NCI-H82 (cell line): ENCODE measurements at places on chromosomes 3 and 15.
A peak's percentile ranks its signal among the peaks of the same experiment; 100 is the strongest.

- DNase-seq, result peak; percentile 54
Observed at GRCh38 chr3:133475245-133476010, 75.6 kb downstream of the BFSP2 start.

DNA sequence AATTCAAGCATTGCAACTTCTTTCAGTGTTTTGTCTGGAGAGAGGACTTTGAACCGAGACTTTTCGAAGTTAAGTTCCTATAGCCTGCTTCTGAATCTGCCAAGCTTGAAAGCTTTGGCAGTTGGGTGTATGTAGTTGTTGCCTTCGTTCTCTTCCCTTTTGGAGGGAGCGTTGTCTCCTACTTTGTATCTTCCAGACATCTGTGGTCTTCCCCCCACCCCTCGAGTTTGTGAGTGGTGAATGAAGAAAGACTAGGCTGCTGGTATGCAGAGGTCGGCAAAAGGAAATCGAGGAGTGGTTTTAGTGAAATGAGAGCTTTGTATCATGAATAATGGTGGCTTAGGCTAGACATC lies 1.3 kb downstream of the CTNNB1 start:
- peak; percentile 16 for DNase-seq

DNA sequence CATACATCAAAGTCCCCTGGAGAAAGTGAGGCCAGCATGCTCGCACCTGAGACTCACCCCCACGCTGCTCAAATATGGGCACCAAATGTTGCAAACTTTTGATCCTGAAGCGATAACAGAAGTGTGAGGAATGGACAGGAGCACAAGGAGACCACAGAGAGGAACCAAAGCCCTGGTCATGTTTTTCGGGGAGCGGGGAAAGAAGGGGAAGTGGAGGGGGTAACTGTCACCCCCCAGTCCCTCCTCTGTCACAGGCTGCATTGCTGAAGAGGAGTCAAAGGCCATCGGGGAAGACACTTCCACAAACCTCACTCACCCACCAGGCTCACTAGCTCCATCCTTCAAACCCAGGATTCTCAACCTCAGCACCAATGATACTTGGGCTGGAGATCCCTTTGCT lies 182.4 kb downstream of the UACA start:
- DNase-seq, result no peak

- DNase-seq, result no peak
Observed at GRCh38 chr3:134681522-134681900, 30.7 kb upstream of the KY start.

GRCh38 chr3:123489400-123490004 lies 40.6 kb upstream of the ADCY5 start:
- peak; percentile 83 for DNase-seq

DNA sequence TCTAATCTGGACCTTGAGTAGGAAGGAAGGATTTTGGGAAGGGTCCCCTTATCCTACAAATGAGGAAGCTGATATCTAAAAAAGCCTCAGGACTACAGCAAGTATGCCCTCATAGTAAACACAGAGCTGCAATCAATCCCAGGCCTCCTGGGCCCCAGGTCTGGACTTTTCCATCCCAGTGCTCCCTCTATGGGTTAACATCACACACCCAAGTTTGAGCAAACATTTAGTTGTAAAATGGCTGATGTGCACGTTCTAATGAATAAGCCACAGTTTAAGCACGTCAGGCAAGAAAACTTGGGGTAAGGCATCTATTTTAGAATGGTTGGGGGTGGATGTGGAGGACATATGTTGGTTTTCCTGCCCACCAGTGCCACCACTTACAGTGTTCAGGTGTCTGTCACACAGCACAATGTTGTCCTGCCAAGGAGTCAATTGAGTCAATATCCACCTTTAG lies 44.3 kb upstream of the UBE2E1 start:
- peak; percentile 42 for DNase-seq

GRCh38 chr3:172717493-172718088 lies 6.7 kb upstream of the NCEH1 start:
- peak; percentile 12 for DNase-seq

- DNase-seq, result no peak
Observed at GRCh38 chr15:39110336-39110735, 470.5 kb upstream of the THBS1 start.

GRCh38 chr3:29426302-29427226 lies 145.7 kb downstream of the RBMS3 start:
- peak; percentile 2 for DNase-seq

GRCh38 chr15:83602021-83602420 lies 51.9 kb upstream of the ADAMTSL3 start:
- no peak for DNase-seq

- DNase-seq, result no peak
Observed at GRCh38 chr15:53836618-53837017, 77.2 kb upstream of the WDR72 start.

- DNase-seq, result peak; percentile 13
Observed at GRCh38 chr15:39444735-39445470, 136.0 kb upstream of the THBS1 start.

DNA sequence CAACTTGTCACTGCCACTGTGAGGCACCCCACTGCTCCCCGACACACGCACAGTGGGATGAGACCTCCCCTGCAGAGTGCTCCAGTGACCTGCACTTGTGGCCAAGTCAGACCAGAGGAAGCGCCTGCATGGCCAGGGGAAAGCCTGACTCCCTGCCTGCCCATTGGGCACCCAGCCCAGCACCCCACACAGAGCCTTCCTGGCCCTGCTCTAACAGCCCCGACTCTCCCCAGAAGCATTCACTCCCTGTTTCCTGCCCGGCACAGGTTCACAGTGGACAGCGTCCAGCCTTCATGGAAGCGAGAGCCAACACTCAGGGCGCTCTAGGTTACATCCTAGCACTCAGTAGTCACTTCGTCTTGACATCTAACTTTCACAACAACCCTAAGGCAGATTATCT lies 27.8 kb downstream of the RBPMS2 start:
- no peak for DNase-seq

DNA sequence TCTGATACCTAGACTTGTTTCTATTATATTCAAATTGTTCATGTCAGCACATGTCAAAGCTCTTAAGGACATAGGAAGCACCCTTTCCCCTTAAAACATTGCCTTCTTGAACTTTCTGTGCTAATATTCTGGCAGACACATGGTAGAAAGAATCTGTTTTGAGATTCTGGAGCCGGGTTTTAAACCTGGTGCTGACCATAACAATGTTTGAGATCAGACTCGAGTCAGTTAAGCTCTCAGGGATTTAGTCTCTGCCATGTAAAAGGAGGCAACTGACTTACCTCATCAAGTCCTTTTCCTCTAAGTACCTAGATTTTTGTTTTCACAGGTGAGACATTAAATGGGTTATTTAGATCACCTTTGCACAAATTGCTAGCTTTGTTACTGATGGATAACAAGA lies 38.9 kb downstream of the RBMS3 start:
- DNase-seq, result peak; percentile 3

DNA sequence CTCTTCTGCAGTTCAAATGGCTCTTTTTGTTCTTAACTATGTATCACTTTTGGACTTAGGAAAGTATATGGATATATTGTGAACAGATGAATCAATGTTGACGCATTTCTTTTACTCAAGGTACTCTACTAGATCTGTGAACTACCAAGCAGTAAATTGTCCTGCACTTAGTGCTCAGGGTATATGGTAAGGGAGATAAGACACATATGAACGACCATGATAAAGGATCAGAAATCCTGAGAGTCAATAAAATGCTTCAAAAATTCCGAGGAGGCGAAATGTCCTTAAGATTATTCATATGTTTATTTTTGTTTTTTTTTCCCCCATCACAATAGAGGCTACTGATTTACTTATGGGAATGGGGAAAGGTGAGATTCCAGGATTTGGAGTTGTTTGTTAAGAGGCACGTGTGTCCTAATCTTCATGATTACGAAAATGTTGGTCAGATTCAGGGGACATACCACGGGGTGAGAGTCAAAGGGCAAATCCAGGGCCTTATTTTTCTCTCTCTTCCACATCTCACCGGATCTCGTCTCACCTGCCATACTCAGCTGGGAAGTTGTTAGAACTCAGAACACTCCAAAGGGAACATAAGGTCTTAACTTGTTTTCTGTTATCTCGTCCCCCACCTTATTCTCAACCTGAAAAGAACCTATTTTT lies 475.1 kb upstream of the TBL1XR1 start:
- DNase-seq, result no peak

DNA sequence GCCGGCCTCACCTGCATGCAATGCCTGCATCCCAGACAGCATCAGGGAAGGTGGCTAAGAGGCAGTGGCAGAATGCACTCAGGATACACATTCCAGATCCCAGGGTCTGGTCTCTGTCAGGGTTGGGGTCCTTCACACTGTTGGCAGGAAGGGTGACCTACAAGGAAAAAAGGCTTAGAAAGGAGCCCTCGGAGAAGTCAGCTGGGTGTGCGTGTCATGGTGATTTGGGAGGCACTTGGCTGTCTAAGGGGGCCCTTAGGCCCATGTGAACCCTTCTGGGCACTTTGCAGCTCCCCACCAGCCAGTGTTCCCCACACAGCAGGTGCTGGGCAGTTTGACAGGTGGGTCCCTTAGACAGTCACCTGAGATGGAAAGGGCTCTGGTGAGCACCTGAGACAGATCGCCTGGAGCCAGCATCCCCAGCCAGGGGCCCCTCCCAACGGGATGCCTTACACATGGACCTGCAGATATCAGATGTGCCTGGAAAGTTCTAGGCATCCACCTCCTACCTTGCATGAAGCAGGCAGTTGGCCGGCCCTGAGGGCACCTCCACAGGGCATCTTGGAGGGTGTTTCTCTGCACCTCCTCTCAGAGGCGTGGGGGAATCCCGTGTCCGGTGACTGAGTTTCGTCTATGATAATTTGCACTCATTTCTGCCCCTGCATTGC lies 131.6 kb downstream of the LRRK1 start:
- no peak for DNase-seq

DNA sequence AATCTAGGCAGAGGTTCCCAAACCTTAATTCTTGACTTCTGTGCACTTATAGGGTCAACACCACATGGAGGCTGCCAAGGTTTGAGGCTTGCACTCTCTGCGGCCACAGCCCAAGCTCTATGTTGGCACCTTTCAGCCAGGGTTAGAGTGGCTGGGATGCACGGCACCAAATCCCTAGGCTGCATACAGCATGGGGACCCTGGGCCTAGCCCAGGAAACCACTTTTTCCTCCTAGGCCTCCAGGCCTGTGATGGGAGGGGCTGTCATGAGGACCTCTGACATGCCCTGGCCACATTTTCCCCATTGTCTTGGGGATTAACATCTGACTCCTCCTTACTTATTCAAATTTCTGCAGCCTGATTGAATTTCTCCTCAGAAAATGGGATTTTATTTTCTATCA lies 165.4 kb downstream of the SI start:
- no peak for DNase-seq

GRCh38 chr3:102205647-102206046 lies 229.2 kb upstream of the ZPLD1 start:
- DNase-seq, result no peak

GRCh38 chr15:64836023-64836536 lies 5.6 kb upstream of the PLEKHO2 start:
- no peak for DNase-seq

DNA sequence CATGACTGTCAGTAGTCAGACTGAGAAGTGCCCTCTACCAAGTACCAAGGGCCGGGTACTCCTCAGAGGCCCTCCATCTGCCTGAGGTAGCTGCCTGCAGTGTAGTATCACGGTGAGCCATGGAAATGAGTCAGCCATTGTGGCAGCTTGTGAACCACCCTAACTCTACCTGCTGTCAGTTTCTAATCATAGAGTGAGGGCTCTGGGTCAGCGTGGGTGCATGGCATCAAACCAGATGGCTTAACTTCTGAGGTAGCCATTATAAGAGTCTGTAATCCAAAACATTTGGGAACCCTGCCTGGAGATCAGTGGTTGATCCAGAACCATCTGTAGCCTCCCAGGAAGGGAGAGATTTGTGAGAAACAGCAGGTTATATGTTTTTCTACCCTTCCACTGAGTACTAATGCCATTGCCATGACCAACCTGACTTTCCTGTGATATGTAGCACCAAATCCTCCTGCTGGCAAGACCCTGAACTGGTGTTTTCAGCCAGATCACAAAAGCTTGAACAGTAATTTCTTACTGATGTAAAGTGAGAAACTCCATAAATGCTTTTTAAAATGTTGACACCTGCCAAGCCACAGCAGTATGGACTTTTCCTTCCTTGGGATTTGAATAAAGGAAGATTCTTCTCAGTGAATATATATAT lies 38.9 kb downstream of the ABHD2 start:
- peak; percentile 84 for DNase-seq

DNA sequence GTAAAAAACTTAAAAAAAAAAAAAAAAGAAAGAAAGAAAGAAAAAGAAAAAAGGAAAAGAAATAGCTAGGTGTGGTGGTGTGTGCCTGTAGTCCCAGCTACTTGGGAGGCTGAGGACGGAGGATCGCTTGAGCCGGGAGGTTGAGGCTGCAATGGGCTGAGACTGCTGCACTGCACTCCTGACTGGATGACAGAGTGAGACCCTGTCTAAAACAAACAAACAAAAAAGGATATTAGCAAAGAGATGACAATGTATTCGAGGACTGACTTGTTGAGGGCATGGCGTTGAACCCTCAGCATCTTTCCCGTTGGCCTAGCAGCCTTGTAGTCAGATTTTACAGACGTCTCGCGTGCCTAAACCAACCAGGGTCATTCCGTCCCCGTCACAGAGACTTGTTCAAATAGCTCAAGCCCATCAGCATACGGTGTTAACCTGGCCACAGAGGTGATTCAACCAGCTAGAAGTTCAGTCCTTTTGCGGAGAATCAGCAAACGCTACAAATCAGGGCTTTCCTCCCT lies 528 bp upstream of the NIT2 start:
- no peak for DNase-seq

DNA sequence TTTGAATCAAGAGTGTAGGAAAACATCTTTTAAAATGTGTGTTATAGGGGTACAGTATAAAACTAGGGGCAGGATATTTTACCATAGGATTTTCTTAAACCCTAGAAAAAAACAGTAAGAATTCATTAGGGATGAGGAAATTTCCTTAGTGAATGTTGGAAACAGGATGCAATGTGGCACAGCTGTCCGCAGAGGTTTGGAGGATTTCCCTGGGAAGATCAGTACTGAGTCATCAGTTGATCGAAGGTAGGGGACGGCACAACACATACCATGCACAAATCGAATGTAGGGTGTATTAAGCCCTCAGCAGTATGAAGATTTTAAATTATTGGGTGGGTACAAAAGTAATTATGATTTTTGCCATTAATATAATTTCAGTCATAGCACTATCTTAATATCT lies 49.9 kb downstream of the FNDC3B start:
- no peak for DNase-seq

- no peak for DNase-seq
Observed at GRCh38 chr15:75925440-75925839, 21.8 kb downstream of the FBXO22 start.

- peak; percentile 52 for DNase-seq
Observed at GRCh38 chr3:72797773-72798543, 50.3 kb downstream of the SHQ1 start.

- DNase-seq, result no peak
Observed at GRCh38 chr3:150300852-150301517, 107.1 kb upstream of the TSC22D2 start.

DNA sequence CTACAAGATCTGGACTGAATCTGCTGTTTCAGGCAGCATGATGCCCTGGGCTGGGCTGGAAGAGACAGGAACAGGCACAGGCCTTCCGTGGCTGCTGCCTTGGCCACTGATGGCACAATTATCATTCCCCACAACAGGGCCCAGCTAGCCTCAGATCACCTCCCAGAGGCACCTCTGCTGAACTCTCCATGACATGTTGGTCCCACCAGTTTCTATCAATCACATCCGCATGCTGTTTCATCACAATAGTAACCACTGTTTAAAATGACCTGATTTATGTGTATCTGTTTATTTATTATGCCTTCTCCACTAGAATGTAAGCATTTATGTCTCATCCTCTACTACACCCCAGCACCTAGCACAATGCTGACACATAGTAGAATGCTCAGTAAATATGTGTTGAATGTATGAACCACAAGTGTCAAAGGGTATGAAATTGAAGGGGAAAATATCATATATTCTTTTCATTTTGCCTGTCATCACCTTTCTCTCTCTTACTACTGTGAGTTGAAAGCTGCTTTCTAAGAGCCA lies 32.7 kb upstream of the ZBTB38 start:
- DNase-seq, result no peak
